ENCODE measurements at places on chromosomes 3 and 15.

DNA sequence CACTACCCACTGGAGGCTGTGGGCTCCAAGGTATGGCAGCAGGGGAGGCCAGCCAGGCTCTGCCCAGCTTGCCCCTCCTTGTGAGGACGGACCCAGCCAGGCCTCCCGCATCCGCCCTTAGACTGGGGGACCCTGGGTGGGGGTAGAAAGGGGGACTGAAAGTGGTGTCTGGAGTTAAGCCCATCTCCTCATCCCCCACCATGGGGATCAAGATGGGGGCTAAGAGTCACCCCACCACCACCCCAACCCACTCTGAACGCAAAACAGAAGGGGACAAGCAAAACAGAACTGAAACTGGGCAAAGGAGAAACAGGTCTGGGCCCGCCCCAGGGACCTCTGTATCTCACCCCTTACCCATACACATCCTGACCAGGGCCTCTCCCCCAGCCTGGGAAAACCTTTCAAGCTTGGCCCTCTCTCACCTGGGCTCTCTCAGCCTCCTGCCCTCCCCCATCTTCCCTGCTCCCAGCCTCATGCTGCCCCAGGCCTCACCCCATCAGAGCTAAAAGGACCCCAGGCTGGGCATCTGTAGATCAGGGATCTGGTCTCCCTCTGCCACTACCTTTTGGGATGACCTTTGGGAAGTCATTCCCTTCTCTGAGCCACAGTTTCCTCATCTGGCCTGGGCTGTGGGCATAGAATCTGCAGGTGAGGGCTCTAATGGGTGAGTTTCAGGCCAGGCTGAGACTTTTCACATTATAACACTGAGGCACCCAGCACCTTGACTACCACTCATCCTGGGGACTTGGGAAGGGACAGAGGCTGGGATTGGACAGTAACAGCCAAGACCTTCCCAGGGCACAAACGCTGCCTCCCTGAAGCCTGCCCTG is 30.0 kb upstream of the CYP11A1 start:
- DNase-seq: no peak

DNA sequence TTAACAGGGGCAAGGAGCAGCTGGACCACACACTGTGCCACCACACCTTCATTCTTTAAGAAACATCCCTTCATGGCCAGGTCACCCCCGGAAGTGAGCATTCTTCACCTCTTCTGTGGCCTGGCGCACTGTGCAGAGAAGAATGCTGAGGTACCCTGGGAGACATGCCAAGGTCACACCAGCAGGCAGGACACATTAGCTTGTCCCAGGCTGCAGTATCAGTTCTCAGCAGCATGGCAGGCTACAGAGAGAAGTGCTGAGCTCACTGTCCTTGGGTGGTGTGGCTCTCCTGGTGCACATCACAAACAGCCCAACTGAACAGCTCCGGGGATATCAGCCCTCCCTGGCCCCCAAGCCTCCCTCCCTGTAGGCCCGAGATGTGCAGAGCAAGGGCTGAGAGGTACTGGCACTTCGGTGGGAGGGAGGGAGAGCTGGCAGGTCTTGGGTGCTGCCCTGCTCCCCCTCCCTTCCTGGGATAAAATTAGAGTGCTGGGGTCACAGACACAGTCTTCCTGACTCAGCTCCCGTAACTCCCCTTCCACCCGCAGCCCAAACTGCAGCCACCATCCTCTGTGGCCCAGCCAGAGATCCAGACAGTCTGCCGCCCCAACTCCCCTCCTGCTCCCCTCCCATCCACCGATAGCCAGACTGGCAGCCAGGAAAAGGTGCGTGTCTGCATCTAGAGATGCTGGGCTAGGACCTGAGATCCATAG is 13.4 kb downstream of the SEMA7A start:
- DNase-seq: no peak

DNA sequence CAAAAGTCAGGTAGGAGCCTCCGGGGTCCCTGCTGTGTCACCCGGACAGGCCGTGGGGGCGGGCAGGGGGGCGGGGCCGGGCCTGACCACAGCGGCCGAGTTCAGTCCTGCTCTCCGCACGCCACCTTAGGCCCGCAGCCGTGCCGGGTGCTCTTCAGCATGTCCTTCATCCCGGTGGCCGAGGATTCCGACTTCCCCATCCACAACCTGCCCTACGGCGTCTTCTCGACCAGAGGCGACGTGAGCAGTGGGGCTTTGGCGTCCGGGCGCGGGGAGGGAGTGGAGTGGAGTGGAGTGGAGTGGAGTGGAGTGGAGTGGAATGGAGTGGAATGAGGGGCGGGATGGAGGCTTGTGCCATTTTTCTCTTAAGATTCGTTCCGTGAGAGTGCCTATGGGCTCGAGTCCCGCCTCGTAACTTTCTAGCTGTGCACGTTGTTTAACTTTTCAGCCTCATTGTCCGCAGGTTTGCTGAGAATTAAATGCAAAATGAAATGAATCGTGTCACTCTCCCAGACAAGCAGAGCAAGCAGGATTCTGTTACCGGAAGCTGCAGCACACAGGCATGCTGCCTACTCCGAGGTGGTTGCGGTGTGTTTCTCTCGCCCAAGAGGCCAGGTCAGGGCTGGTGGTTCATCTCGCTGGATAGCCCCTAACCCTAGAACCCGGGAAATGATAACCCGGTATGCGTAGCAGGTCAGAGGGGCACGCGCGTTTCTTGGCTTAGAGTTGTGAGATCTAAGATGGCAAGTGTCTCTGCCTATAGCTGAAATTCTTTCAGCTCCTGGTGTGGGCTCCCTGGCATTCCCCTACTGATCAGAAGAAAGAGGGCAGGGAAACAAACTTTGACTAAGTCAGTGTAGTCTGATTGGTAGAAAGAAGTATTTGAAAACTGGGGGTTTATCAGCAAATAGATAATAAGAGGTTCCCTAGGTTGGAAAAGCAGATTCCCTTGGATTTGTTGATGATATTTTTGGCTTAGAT is at the start of gene FAH:
TSS of gene FAH (plus strand) at position 104 of the 981 bp plus-strand sequence. CDS start at position 160, 56 bp downstream.
- peak; percentile 32 for DNase-seq

DNA sequence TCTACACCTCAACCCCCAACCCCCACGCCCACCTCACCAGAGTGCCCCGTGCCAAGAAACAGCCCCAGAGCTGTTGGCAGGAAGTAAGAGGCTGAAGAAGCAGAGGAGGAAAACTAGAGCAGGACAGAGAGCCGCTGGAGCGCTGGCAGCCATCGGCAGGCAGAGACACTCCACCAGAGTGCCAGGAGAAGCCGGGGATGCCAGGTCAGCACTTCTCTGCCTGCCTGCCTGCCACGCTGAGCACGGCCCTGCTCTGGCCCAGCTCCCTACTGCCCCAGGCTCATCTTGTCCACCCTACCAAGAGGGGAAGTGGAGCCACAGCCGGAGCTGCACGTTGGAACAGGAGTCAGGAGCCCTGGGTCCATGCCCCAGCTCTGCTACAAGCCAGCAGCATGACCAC is 29.7 kb downstream of the CACNA2D2 start:
- DNase-seq: no peak

- DNase-seq: no peak
Measured at GRCh38 chr3:151265866-151266265, 12.5 kb downstream of the P2RY14 start.

GRCh38 chr15:62895905-62896316 is 146.6 kb upstream of the TPM1 start:
- DNase-seq: peak; percentile 97

Measured in kidney glomerular epithelial cell (primary cell).